ENCODE measurements at places on chromosomes 6 and 20.
A peak's percentile ranks its signal among the peaks of the same experiment; 100 is the strongest.

- DNase-seq = no peak
Measured at GRCh38 chr6:104301951-104302350, 557.8 kb downstream of the HACE1 start.

DNA sequence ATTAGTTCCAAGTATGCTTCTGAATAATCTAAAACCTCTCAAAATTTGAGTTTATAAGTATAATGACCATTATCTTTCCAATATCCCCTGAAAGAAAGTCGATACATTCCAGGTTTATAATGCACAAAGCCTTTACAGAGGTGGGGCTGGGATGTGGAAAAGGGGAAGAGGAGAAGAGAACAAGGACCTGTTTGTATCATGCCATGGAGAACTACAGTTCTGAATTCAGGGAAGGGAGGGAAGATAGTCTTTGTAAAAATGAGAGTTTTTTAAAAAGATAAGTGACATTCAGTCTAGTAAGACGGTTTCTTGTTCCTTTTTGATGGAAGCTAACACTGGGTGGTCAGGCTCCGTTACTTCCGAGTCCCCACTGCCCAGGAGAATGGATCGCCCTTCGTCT, 26.1 kb downstream of the ZBTB2 start:
- DNase-seq = no peak

DNA sequence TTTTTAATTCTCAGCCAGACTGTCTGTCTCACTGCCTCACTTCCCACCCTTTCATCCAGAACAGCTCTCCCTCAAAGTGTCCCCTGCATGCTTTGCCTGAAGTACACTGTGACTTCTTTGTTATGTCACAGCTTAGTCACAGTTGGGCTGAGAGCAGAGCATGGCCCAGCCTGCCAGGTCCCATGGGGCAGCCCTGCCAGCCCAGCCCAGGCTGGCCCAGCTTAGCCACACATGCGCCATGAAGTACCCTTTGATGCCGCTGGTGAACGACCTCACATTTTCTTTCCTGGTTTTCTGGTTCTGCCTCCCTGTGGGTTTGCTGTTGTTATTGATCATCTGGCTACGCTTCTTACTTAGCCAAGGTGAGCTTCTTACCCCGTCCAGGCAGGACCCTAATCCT, at the start of gene ADIG:
Gene ADIG, plus strand, starts transcription at position 185 of the 400 bp plus-strand sequence. Its CDS starts 54 bp downstream, at position 239.
- peak; percentile 69 for DNase-seq

DNA sequence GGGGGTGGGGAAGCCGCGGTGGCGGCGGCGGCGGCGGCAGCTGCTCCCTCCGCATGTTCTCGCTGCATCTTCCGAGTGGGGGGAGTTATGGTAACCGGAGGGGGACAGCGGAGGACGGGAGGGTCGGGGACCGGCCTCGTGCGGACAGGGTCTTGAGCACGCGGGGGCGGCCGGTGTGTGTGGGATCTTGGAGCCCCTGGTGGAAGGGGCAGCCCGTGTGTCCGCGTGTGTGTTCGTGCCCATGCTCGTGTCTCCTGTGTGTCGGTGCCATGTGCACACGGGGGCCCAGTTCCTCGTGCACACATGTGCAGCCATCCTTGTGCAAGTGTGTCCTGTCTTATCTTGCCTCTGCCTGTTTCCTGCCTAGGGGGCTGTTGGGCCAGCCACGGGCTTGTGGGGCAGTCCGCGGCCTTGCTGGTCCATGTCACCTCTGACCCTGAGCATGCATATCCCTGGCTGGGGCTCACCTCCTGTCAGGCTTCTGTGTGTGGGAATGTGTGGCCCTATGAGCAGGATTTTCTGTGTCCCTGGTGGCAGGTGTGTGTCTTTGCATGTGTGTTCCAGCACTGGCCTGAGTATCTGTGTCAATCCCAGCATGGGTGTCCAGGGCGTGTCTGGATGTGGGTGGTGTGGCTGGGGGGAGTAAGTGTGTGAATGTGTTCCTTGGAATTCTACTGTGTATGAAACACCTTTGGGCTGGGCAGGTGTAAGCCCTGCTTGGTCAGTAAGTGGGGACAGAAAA, 8.5 kb downstream of the SYNGAP1 start:
- DNase-seq = no peak

GRCh38 chr20:47936612-47937011, 151.3 kb upstream of the SULF2 start:
- no peak for DNase-seq

GRCh38 chr6:157271911-157272310, 51.4 kb downstream of the TMEM242 start:
- DNase-seq = no peak

- no peak for DNase-seq
Measured at GRCh38 chr6:20365456-20365855, 36.2 kb upstream of the E2F3 start.

DNA sequence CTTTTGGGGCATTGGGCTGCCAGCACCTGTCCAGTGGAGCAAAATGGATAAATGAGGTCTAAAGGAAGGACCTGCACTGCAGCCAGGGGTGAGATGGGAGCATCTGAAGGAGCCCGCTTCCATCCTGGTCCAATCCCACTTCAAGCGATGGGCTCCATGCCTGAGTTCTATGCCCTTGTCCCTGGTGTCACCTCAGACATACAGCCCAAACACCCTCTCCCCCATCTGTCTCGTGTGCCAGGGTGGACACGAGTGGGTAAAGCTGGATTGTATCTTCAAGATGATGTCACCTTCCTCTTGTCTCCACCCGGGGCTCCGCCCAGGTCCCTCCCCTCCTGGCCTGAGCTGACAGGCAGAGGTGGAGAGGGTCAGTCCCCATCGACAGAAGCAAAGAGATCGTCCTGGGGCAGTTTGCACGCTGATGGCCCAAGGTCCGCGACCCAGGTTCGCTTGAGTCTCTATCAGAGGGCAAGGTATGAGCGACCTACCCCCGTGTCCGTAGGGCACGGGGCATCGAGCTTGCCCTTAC, 544 bp downstream of the SMIM29 start:
- peak; percentile 45 for DNase-seq

- DNase-seq = no peak
Measured at GRCh38 chr6:151374036-151374683, 17.2 kb downstream of the ZBTB2 start.

- no peak for DNase-seq
Measured at GRCh38 chr6:139977887-139978332, 603.5 kb upstream of the CITED2 start.

- DNase-seq = no peak
Measured at GRCh38 chr6:89547281-89547680, 91.3 kb downstream of the LYRM2 start.

DNA sequence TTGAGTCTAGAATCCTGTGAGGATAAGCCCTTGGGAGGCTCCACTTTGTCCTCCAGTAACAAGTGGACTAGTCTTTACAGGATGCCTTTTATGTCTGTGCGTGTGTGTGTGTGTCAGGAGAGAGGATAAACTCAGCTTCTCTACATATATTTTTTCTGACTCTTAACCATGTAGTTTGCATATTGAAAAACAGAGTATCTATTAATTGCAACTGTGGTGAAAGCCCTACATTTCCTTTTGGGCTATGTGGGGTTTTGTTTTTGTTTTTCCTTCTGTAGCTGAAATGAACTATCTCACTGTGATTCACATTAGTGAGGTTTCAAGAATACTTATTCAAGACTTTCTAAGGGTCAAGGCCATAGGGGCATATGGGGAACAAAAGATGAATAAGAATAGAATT, 17.7 kb downstream of the TPBG start:
- no peak for DNase-seq

- DNase-seq = no peak
Measured at GRCh38 chr6:30705620-30706019, 11.5 kb downstream of the MDC1 start.

GRCh38 chr6:169975286-169975685, 223.9 kb downstream of the ERMARD start:
- DNase-seq = no peak

DNA sequence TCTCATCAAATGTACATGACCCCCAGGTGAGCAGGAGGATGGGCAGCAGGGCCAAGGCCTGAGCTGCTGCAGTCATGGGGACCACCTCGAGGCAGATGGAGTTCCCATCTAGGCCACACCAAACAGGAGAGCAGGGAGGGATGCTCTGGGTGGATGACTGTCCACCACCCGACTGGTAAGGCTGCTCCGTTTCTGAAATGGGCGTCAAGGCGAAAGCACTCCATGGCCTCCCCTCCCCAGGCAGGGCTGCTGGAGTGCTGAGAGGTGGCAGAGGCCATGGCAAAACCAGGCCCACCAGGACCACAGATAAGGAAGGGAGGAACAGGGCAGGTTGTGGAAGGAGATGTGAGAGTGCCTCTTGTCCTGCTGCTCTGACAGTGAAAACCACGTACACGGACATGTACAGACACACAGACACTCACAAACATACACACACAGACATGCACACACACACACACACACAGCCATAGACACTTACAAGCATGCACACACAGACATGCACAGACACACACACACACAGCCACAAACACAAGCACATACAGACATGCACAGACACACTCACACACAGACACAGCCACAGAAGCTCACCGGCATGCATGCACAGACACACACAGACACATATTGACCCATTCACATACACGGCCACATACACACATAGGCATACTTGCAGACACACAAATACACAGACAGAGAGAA, 93.2 kb downstream of the PSMG4 start:
- DNase-seq = no peak

DNA sequence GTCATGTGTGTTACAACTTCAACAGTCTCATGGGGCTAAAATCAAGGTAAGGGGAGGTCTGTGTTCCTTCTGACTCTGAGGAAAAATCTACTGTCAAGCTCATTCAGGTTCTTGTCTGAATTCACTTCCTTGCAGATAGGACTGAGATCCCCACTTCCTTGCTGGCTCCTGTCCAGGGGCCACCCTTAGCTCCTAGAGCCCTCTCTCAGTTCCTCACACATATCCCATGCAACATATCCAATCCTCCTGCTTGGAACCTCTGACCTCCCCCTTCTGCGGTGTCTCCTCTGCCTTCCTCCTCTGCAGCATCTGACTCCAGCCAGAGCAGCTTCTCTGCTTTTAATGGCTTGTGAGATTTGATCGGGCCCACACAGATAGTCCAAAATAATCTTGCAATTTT, 27.1 kb upstream of the MICB start:
- no peak for DNase-seq

DNA sequence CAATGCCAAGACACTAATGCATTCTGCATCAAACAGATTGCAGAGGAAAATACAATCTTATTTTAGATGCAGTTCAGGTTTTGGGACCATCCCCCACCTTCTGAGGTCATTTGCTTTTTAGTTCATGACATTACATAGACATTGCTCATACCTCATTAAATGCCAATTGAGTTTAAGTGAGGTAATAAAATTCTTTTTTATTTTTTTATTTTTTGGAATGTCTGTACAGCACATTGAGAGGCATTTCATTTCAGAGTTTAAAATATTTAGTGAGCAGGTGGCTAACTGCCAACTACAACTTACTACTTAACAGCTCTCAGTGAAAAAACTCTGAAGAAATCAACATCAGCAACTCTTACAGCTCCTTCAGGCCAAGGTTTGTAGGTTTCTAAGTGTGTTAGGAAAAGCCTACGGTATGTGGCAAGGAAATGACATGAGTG, 482.2 kb upstream of the RNF217 start:
- DNase-seq = no peak

- DNase-seq = no peak
Measured at GRCh38 chr6:19803331-19804204, 33.6 kb upstream of the ID4 start.

GRCh38 chr6:25359191-25359861, 80.2 kb downstream of the CARMIL1 start:
- DNase-seq = no peak

DNA sequence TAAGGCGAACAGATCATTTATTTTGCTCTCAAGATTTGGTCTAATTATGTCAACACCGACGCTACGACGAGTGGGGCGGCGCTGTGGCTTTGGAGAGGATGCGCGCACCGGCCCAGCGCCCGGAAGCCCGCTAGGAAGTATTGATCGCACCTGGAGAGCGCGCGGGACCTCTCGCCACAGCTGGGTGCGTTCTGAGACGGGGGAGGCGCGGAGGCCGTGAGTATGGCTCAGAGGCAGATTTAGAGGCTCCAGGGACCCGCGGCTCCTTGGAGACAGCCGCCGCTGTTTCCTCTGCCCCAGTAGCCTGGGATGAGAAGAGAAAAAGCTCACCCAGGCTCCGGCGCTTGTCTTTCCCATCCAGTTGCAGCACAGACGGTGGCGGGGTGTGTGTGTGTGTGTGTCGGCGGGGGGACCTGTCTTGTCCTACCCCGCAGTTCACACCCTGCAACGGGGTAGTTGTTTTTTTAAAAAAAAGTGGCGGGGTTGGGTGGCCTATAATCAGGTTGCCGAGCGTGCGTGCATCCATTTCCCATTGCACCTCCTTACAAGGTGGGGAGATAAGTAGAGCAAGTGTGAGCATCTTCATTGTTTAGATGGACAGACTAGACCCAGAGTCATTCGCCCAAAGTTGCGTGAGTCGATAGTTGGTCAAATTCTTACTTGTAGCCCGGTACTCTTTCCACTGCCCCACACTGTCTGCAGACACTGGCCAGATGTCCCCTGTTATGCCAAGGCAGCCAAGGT, 11.2 kb downstream of the TFAP2D start:
- DNase-seq = no peak

- no peak for DNase-seq
Measured at GRCh38 chr6:35185302-35185681, 28.5 kb upstream of the SCUBE3 start.

- DNase-seq = no peak
Measured at GRCh38 chr6:55377150-55377549, 49.9 kb downstream of the GFRAL start.

DNA sequence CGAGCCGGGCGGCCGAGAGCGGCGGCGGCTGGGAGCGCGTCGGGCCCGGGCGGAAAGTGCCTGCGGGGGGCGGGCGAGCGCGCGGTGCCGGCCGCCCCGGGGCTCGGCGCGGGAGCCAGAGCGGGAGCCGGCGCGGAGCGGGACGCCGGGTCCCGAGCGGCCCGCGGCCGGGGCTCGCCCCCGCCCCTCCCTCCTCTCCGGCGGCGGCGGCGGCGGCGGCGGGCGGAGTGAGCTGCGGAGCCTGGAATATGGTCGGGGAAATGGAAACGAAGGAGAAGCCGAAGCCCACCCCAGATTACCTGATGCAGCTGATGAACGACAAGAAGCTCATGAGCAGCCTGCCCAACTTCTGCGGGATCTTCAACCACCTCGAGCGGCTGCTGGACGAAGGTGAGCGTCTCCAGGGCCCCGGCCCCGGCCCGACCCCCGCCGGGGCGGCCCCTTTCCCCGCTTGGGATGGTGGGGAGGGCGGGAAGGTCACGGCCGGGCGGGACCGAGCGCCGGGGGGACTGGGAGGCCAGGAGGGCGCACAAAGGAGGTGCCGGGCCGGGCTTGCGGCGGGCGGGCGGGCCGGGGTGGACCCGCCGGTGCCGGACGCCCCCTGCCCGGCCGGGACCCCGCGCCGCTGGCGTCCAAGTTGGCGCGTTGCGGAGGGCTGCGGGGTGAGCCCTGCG, 565 bp downstream of the QKI start:
- DNase-seq = no peak
